ENCODE measurements at places on chromosomes 16 and 17.

DNA sequence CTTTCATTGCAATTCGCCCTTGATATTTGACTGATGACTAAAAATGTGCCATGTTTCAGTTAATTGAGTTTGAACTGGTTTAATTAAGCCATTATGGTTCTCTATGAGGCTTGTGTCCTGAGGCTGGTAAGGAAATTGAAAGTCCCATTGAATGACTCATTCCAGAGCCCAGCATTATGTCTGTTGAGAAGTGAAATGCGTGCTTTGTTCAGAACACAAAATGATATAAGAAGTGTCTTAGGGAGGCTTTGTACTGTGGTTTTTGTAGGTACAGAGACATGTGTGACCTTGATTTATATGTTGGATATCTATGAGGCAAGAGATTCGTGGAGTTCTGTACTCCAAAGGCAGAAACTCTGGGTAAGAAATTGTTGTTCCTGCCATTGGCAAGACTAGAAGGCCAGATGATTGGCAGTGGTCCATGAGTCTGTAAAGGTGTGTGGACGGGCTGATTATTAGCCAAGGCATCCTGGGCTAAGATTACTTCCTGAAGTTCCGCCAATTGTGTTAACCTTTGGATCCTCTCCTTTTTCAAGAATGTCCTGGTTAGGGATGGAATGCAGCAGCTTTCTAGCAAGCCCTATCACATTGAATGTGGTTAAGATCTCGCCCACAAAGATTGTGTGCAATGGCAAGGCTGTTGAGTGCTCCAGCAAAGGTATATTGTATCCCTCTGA, 103.7 kb downstream of the NPIPB5 start:
- peak; percentile 55 for DNase-seq

- DNase-seq = no peak
Measured at GRCh38 chr17:21066394-21066793, 23.6 kb upstream of the USP22 start.

GRCh38 chr17:56499799-56500388, 93.6 kb upstream of the NOG start:
- peak; percentile 4 for DNase-seq

- DNase-seq = no peak
Measured at GRCh38 chr16:78225919-78226318, 126.5 kb downstream of the WWOX start.

DNA sequence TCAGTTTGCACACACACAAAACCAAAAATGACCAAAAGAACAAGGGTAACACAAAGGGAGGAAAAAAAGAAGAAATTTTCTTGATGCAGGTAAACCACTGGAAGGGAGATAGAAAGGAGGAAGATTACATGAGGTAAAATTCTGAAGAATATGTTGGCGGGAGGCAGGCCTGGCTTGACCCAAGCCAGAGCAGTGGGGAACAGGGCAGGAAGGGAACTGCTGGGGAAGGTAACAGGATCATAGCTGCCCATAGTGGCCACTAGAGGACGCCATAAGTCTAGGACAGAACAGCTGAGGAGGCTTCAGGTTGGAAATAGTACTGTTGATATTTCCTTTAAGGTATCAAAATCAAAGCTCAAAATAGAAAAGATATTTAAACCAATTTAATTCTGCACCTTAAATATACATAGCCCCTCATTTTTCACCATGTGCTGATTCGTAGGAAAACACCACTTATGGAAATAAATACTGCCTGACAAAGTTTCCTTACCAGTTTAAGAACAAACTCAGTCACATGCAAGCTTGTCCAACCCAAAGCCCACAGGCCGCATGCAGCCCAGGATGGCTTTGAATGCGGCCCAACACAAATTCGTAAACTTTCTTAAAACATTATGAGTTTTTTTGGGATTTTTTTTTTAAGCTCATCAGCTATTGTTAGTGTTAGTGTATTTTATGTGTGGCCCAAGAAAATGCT, 15.5 kb downstream of the VPS35 start:
- peak; percentile 31 for DNase-seq

- DNase-seq = peak; percentile 9
Measured at GRCh38 chr17:36808180-36808661, 129.1 kb upstream of the LHX1 start.

DNA sequence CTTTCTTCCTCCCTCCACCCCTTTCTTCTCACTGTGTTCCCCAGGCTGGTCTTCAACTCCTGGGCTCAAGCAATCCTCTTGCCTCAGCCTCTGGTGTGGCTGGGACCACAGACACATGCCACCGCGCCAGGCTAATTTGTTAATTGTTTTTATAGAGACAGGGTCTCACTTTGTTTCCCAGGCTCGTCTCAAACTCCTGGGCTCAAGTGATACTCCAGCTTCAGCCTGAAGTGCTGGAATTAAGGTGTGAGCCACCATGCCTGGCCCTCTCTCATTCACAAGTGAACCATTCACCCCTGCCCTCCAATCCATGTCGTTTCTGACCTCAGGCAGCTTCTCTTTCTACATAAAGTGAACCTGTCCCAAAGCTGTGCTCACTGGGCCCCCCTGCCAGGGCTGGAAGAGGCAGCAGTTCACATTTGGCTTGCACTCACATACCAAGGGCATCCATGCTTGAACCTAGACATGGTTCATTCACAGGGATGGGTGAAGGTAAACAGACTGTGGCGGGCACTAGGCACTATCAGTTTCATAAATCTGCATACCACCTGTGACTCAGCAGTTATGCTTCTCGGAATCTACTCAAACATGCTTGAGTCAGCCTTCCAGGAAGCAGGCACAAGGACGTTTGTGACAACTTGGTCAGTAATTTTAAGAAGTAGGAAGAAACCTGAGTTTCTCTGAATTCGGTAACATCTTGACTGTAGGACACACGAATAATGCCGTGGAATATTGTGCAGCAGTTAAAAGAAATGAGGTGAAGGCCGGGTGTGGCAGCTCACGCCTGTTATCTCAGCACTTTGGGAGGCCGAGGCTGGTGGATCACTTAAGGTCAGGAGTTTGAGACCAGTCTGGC, 6.0 kb upstream of the RNF213 start:
- DNase-seq = peak; percentile 92

DNA sequence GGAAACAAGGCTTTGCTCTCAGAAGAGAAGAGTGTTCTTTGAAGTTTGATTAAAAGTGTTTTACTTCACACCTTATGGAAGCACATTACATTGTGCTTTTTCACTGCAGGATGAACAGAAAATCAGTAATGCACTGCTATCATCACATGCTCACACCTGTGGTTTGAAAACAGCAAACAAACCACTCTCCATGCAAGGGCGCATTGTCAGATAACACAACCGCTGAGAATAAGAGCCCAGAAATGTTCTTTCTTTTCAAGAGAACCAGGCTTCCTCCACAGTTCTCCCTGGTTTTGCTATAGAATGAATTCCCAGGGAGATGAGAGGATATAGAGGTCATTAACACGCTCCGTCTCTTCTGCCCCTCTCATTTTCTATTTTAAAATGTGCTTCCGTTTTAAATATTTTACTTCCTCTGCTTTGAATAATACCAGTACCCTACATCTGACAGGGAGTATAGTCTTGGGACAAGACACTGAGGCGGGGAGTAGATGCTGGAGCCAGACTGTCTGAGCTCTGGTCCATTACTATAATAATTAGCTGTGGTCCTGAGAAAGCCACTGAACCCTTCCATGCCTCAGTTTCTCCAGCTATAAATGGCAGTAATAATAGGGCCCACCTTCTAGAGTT, 71.6 kb downstream of the CDK5R1 start:
- DNase-seq = no peak

- DNase-seq = peak; percentile 65
Measured at GRCh38 chr17:82338858-82339633, 5.5 kb upstream of the SECTM1 start.

DNA sequence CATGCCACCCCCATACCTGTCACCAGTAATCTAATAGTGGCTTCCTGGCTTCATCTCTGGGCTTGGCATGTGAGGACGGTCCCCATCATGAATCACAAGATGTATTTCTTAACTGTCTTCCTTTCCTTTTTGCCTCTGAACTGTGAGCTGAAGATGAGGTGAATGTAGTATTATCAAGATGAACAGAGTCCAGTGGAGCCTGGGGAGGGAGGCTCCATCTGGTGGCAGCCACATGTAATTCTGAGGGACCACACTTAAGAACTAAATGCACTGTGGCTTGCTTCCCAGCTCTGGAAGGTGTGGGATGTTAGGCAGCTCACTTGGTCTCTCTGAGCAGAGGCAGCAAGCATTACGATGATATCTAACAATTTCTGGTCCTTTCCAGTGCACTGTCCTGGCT, 354.9 kb upstream of the ASIC2 start:
- no peak for DNase-seq

- DNase-seq = no peak
Measured at GRCh38 chr17:78998311-78999055, 11.1 kb downstream of the CANT1 start.

- no peak for DNase-seq
Measured at GRCh38 chr17:43679401-43679800, 17.7 kb upstream of the MEOX1 start.

DNA sequence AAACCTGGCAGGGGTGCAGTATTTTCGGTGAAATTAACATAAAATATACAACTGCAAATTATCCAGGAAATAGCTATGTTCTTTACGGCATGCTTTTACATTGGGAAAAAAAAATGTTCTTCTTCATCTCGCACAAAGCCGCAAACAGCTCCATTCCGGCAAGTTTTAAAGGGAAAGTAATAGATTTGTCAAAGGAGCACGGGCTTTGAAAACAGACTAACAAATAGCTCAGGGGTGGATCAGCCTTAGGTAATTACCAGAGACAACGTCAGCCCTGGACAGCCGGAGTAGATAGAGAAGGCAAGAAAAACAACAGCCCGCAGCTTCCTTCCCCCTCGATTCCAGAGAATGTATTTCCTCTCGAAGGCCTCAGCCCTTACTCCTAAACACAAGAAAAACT, 222.5 kb downstream of the C16orf78 start:
- DNase-seq = peak; percentile 10

- DNase-seq = no peak
Measured at GRCh38 chr16:85308611-85309540, 196.6 kb upstream of the CIBAR2 start.

DNA sequence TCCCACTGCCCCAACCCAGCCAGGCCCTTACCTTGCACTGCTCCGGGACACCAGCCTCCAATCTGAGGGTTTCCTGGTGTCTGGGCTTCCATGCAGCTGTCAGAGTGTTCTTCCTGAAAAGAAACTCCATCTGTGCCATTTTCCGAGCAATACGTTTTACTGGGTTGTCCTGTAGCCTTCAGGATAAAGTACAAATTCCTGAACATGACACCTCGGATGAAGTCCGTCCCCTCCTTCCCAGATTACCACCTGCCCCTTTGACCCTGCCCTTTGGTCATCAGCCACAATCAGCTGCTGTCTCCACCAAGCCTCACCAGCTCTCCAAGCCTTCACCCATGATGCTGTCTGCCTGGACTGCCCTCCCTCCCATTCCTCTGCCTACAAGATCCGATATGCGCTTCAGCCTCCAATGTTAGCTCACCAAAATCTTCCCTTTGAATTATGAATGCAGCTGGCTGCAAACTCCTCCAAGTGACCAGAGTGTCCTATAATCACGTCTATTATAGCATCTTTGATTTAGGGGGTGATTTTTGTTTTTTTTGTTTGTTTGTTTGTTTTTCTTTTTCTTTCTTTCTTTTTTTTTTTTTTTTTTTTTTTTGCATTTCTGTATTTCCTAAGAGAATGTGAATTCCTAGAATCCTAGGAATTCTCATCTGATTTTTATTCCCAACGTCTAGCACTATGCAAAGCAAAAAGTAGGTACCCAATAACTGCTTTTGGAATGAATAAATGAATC, 60.6 kb upstream of the KIFC3 start:
- no peak for DNase-seq

DNA sequence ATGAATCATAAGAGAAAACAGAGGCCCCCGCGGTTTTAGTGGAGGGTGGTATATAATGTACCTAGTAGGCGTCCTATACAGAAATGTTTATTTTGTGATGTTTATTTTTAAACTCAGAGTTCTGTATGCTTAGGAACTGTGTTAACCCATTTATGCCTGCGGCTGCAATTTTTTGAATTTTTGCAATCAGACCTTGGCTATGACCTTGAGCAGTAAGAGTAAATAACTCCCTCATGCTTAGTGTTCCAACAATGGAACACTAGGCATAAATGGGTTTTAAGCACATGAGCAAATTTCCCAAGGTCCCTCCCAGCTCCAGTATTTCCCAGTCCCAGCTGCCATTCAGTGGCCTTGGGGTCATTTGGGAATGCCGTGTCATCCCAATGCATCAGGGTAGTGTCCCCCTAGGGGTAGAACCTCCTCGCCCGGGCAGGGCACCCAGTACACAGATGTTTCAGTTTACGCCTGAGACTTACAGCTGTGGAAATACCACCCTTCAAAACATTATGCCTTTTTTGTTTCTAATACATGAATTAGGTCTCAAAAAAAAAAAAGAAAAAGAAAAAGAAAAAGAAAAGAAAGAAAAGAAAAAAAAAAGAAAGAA, 605.8 kb upstream of the CDH11 start:
- DNase-seq = no peak

DNA sequence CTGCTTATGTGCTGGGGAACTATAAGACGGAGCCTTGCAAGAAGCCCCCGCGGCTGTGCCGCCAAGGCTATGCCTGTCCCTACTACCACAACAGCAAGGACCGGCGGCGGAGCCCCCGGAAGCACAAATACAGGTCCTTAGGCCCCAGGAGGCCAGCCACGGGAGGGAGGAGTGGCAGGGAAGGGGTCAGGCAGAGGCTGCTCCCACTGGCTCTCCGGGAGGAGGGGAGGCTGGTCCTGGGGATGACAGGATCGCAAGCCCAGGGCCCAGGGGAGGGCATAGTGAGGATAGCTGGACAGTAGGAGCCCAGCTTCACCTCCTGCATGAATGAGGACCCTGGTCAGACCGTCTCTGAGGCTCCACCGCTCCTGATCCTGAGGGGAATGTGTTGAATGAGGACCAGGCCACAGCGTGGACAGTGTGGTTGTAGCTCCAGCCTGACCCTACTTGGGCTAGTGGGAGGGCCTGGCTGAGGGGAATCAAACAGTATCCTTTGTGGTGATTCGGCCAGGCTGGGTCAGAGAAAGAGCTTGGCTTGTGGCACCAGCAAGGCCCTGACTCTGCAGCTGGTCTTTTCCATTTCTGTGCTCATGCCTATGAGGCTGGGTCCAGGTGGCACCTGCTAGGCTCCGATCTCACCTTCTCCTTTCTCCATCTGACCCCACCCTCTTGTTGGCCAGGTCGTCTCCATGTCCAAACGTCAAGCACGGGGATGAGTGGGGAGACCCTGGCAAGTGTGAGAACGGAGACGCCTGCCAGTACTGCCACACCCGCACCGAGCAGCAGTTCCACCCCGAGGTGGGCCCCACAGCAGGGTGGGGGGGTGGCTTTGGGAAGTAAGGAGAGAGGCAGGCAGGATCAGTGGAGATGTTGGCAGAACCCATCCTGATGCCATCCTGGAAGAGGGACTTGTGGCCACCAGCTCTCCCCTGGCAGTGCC, 28.7 kb downstream of the UNK start:
- DNase-seq = no peak

DNA sequence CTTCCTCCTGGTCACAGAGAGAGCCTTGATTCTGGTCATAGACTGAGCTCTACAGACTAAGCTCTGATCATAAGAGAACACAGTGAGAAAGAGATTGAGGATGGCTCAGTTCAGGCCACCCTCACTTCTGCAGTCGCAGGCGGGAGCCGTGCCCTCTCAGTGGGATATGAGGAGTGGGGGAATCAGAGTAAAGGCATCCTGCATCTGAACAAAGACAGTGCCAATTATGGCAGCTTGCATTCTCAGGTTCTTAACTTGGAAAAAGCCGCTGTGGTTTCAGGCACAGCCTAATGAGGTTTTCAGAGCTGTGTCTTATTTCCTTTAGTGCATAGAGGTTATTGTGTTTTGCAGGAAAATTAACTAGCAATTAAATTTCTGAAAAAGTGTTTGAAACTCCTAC, 134.4 kb upstream of the NLRP1 start:
- no peak for DNase-seq

- no peak for DNase-seq
Measured at GRCh38 chr16:9139965-9140364, 48.5 kb downstream of the HAPSTR1 start.

- no peak for DNase-seq
Measured at GRCh38 chr17:55768936-55769624, 18.2 kb downstream of the PCTP start.
